Left colon (tissue), 2 donors: ENCODE measurements at places on chromosomes 5 and 9. TPM values are rescaled to one million over a fixed set of nuclear protein-coding genes. Genes with fewer than 3 reads are reported as not detected.

Gene SIL1
- 33.0 TPM for total RNA-seq

Gene FGD3
- 3.6 TPM for total RNA-seq

Gene ELAVL2
- total RNA-seq, result 0.47 TPM

Gene DMXL1
- 49.6 TPM for total RNA-seq

Gene PDZD2
- total RNA-seq, result 1.6 TPM

Gene AMBP
- total RNA-seq, result 0.64 TPM

Gene RIC1
- 15.2 TPM for total RNA-seq

Gene LCN10
- total RNA-seq, result 1.2 TPM

Gene C5orf63
- total RNA-seq, result 11.0 TPM

Gene SMIM33
- total RNA-seq, result 3.7 TPM

Gene RAI14
- 11.3 TPM for total RNA-seq

Gene RGS7BP
- 0.50 TPM for total RNA-seq

Gene CCNI2
- 13.4 TPM for total RNA-seq

Gene HMMR
- total RNA-seq, result 7.4 TPM

Gene PCDHB8
- 0.59 TPM for total RNA-seq

Gene LPAR1
- 28.0 TPM for total RNA-seq

Gene MXD3
- 8.3 TPM for total RNA-seq

Gene RELL2
- total RNA-seq, result 3.5 TPM

Gene OBP2B
- total RNA-seq, result not detected

Gene ADAMTSL2
- total RNA-seq, result 1.3 TPM

Gene SAXO1
- not detected for total RNA-seq

Gene IL5
- not detected for total RNA-seq
